ENCODE measurements at places on chromosomes 12 and 14.

DNA sequence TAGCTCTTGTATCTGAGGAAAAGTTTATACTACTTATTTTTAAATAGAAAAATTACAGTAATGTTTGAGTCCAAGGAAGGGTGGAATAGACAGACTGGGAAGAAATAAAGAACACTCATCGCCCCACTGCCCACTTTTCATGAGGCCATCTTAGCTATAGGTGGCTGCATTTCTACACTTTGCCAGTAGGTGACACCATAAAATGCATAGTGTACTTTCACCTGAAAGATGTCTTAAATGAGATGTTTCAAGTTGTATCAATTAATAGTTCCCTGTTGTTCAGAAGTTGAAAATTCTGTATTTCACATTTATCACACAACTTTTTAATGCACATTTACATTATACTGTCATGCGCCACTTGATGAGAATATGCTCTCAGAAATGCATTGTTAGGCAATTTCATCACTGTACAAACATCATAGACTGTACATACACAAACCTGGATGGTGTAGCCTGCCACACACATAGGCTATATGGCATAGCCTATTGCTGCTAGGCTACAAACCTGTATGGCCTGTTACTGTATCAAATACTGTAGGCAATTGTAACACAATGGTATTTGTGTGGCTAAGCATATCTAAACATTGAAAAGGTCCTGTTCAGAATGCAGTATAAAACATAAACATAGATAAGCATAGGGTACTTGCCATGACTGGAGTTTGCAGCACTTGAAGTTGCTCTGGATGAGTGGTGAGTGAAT lies 27.6 kb downstream of the PMCH start:
- DNase-seq, result peak; percentile 8

GRCh38 chr12:53951577-53952334 lies 2.9 kb upstream of the HOXC12 start:
- no peak for DNase-seq

DNA sequence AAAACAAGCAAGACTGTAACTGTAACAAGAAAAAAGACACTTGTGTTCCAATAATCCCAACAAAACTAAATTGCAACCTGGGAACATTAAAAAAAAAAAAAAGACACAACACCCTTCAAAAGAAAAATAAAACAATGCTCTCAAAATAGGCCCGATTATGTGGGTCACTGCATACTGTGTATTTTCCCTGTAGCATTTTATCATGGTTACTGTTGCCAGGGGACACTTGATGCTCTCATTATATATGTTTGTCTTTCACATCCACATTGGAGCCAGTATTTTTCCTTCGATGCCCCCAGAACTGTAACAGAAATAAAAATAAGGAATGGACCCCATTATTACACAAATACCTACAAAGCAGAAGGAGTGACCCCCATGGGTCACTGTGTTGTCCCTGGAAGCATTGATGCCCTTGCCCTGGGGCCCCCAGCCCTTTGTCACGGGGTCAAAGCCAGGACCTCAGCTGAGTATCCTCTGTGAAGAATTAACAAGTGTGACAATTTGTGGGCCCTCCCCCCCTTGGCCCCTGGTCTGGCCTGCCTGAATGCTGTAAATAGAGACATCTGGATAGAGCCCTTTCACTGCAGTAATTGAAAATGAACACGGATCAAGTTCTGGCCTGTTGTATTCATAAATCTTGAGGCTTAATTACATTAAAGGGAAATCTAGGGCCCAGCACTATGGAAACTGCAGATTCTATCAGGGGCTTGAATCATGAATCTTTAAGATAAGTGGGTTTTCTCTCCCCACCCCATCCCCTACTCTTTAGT lies 72.8 kb downstream of the C12orf42 start:
- DNase-seq, result no peak

DNA sequence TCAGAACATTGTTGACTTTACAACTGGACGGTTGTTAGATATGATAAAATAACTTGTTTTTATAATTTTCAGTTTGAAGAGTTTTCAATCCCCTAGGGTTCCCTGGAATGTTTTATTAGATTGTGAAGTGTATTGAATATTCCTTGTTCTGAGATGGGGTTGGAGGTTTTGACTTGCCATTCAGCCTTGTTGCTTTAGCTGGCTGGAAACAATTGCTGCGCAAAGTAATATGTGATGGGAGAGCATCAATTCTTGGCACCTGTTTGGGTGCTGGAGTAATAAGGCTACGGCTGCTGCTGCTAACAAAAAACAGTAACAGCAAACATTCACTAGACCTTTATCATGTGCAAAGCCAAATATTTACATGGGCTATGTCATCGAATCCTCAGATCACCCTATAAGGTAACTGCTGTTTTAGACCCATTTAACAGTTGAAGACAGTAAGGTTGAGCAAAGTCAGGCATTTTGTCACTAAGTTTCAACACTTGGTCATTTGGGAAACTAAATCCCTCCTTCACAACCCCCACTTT lies 241.0 kb upstream of the TBX3 start:
- DNase-seq, result no peak

GRCh38 chr14:90534091-90534837 lies 137.4 kb downstream of the CALM1 start:
- no peak for DNase-seq

- DNase-seq, result no peak
These were observed 11.6 kb downstream of the SETD3 start for GRCh38 chr14:99468836-99469592.

DNA sequence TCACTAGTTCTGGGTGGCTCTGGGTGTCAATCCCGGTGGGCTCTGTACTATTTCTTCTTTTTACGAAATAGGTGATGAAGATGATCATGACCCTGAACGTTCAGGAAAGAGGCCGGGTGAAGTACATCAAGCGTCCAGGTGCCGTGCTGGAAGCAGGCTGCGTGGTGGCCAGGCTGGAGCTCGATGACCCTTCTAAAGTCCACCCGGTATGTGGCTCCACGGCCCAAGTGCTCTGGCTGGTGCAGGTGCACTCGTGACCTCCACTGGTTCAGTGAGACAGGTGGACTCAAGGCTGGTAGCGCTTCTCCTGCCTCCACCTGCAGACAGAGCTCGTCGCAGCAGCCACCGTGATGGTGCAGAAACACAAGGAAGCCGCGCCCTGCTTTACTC lies 85.1 kb downstream of the ACACB start:
- DNase-seq, result no peak

DNA sequence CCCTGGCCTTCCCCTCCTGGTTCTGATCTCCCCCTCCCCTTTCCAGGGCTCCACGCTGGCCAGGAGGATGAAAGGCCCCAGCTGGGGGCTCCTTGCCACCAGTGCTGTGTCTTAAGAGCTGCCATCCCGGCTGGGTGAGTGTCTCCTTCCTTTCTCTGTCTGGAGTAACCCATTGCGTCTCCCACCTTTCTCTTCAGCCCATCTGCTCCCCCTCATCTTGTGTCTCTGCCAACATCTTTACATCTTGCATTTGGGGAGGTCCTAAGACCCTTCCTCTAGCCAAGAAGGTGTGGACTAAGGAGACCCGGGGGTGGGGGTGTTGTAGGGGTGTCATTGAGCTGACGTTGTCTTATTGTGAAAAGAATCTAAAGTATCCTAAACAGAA lies 505 bp downstream of the BCL2L2 start:
- DNase-seq, result no peak

- no peak for DNase-seq
These were observed 76.7 kb downstream of the ANO6 start for GRCh38 chr12:45292486-45293195.

DNA sequence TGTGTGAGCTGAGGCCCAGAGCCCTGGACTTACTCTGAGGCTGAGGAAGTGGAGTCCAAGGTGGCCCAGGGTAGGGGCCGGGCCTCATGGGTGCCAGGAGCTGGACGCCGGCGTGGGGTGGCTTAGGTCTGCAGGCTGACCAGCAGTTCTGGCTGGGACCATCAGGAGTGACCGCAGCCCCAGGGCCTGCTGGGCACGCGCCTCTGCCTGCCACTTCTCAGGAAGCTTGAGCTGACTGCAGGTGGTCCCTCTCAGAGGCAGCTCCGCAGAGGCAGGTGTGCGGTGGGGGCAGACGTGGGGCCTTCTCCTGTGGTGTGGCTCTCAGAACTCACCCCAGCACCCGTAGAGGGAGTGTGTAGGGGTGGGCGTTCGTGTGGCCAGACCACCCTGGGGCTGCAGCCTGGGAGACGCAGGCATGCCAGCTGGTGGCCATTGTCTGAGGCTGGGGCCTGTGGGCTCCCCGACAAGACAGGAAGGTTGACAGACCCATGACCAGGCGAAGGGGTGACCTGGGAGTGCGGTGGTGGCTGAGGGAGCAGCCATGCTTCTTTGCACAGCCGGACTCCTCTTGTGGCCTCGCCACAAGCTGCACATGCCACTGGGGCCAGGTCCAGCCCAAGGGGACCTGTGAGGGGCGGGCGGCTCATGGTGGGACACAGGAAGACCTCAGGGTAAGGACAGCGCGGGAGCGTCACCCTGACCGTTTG lies 40.0 kb upstream of the TEX22 start:
- no peak for DNase-seq

DNA sequence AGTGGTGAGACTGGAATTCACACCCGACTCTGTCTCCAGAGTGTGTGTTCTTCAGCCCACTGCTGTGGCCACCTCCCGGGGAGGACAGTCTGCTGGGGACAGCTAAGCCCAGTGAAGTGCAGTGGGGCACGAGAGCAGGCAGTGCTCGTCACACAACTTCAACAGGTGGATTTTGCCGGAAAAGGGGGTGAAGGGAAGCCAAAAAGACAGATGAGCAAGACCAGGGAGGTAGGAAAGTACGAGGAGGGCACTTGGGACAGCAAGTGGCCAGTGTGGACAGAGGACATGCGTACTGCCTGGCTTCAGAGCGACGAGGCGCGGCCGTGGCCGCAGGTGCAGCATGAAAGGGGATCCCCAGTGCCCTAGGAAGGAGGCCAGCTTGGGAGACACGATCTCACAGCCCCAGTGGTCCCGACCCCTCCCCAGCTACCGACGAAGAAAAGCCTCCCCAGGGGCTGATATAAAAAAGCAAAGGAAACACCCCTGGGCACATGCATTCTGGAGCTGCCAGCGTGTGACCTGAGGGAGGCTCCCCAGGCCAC lies 96.1 kb downstream of the FBXL14 start:
- no peak for DNase-seq

DNA sequence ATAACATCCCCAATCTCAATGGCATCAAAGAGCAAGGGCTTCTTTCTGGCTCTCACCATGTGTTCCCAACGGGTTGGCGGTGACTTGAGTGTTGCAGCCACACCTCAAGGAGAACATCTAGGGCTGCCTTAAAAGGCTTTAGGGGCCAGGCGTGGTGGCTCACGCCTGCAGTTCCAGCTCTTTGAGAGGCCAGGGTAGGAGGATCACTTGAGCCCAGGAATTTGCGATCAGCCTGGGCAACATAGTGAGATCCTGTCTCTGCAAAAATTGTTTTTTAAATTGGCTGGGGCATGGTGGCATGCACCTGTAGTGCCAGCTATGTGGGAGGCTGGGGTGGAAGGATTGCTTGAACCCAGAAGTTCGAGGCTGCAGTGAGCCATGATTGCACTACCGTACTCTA lies 14.9 kb downstream of the RFLNA start:
- no peak for DNase-seq

DNA sequence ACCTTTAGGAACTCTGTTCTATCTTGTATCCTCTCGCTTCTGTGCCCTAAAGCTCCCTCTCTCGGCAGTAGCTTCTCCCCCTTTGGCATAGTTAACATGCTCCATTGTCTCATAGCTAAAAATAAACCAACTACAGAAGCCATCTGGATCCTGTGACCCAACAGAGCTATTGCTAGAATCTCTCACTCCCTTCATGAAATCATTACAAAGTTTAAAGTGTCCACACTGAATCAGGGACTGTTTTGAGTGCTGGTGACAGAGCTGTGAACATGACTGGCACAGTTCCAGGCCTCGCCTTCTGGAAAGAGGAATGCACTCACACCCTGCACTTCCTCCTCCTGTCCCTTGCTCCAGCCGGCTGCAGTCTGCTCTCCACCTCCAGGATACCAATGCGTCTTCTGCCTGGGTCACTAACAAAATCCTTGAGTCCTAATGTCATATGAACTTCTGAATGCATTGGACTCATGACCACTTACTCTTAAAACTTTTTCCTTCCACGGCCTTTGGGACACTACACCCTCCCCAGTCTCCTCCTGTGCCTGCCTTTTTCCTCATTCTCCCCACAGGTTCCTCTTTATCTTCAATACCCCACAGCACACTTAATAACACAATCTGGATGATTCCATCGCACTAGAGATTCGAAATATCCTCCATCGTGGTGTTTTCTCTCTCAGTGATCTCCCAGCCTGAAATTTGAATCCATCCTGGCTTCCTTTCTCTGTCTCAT lies 13.2 kb downstream of the PLBD1 start:
- DNase-seq, result no peak

DNA sequence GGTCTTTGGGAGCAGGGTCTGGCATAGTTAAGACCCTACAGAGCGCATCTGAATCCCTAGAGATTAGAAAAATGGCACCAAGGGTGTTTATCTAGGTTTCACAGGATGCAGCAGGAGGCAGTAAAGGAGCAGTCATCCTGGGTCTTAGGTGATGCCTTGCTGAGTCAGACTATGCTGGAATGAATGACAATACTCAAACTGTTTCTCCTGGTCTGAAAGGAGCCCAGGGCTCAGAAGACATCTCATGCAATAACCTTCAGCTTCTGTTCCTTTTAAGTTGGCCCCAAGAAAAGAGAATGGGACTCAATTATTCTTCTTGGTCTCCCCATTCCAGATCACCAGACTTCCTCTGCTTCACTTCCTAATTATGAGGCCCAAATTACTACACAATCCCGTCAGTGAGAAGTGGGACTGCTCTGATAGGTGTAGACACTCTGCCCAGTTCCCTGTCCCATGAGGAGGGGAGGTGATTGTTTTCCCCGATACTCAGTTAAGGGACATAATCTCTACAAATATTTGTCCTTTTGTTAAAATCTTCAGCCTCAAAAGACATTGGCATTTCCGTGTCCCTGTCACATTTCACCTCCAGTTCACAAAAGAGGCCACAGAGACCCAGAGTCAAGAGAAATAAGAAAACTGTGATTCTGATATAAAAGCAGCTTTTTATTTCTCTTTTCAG lies 14.8 kb upstream of the APOF start:
- no peak for DNase-seq

DNA sequence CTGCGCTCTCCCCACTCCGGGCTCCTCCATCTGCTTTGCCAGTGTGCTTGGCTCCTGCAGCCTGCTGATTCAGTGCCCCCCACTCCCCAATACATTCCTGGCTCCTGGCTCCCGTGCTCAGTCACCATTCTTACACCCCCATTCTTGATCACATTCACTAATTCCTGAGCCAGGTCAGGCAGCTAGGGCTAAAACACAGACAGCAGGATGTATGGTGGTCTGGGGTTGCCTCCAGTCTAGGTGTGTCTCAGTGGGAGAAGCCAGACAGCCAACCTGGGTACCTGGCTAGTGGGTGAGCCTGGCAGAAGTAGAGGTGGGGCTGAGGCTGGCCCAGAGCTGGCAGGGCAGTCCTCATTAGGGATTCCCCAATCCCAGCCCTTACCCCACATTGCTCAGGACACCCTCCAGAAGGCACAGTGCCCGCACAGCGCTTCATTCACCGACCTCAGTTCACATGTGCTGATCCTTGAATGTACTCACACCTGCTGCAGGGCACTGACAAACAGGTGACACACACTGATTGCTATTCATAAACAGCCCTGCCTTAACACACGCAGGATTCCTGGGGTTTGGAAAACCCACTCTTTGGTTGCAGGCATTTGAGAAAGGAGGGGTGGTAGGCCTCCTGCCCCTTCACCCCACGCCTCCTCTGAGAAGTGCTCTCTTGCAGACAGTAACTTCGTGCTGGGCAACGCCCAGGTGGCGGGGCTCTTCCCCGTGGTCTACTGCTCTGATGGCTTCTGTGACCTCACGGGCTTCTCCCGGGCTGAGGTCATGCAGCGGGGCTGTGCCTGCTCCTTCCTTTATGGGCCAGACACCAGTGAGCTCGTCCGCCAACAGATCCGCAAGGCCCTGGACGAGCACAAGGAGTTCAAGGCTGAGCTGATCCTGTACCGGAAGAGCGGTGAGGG lies 1.7 kb downstream of the KCNH3 start:
- DNase-seq, result no peak
